Heart right ventricle (tissue), 16 donors: ENCODE measurements at places on chromosomes 2 and 18. TPM values are rescaled to one million over a fixed set of nuclear protein-coding genes. Genes with fewer than 3 reads are reported as not detected.
A peak's percentile ranks its signal among the peaks of the same experiment; 100 is the strongest.

DNA sequence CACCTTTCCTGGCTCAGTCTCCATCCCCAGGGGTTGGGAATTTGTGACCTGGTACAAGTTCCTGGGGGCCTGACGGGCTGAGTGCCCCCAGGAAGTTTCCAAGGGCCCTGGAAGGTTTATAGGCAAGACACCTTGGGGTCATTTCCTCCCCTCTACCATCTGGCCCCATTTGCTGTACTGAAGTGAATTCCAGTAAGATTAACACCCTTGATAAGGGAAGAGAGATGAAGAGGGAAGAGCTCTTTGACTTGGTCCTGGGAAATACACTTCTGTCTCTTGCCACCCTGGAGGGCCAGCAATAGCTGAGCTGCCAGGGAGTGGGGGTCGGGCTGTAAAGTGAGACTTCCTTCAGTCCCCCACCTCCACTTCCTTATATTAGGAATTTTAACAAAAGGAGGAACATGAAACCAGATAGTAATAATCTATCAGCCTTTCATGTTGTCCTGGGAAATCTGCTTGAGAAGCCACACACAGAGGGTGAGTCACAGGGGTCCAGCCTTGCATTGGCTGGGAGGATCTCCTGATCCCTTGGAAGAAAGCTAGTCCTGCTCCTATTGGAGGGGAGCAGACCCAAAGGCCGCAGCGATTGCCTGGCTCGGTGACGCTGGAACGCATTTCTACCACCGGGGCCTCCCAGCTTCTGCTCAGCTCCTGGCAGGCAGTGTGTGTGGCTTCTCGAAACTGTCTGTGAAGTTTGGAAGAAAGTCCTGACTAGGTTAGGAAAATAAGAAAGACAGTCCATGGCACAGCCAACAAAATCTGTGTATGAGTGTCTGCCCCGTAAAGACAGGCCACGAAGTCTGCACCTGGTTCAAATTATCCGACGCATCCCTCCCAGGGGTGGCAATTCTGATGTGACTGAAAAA, 87.3 kb downstream of the ACAA2 start:
- H3K4me1 ChIP-seq = peaks cover 29% of the 10 kb centered on the region
- H3K27ac ChIP-seq = peak overlapping the region; percentile 65
- no peak overlapping the region for H3K4me3 ChIP-seq
- H3K36me3 ChIP-seq = no peaks in the 10 kb centered on the region
- peak; percentile 49 for DNase-seq

- H3K4me1 ChIP-seq = peaks cover 11% of the 10 kb centered on the region
- H3K4me3 ChIP-seq = no peak overlapping the region
- no peaks in the 10 kb centered on the region for H3K27me3 ChIP-seq
- no peak for DNase-seq
- H3K27ac ChIP-seq = peak overlapping the region; percentile 74
Measured at GRCh38 chr2:188966079-188966571, 8.0 kb upstream of the COL3A1 start.

DNA sequence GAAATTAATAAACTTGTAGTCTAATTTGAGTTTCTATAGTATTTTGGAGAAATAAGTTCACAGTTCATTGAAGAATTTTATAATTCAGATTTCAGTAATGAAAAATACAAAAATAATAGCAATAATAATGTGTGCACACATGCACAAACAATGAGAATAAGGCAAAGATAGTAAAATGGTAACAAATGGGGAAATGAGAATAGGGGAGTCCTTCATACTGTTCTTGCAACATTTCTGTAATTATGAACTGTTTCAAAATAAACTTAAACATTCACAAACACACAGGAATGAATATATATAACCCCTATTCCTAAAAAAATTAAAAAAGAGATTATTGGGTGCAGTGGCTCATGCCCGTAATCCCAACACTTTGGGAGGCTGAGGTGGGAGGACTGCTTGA, 63.9 kb downstream of the SPRED2 start:
- no peak for DNase-seq
- no peak overlapping the region for H3K4me3 ChIP-seq

DNA sequence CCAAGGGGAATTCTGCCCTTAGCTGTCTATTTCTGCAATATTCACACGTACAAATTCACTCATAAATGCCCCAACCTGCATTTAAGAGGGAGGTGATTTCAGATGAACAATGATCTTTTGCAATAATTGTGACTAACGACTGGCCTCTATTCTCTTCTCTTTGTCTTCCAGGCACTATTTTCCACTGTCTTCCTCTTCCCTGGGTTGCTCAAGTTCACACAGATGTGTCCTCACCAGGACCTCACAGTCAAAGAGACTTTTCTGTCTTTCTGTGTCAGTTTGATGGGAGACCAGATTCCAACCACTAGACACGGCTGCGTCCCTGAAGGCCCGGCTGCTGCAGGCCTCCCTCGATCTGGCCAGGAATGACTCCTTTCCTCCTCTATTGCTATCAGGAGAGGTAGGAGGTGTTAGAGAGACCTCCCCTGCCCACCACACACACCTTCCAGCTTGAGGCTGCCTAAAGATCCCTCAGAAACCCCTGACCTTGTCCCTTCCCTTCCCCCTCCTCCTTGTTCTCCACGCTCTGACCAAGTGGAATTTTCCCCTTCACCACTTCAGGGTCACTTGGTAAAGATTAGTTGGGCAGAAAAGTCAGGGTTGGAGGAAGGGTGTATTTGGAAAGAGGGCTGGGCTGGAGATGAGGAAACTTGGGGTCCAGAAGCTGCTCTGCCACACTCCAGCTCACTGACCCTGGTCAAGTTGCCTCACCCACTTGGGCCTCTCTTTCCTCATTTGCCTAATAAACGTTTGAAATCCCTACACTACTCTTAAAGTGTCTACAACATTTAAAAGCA, 109.2 kb upstream of the COPS8 start:
- peaks cover 10% of the 10 kb centered on the region for H3K4me1 ChIP-seq
- no peak overlapping the region for H3K4me3 ChIP-seq
- DNase-seq = no peak
- H3K27ac ChIP-seq = peak overlapping the region; percentile 65
- H3K36me3 ChIP-seq = no peaks in the 10 kb centered on the region

DNA sequence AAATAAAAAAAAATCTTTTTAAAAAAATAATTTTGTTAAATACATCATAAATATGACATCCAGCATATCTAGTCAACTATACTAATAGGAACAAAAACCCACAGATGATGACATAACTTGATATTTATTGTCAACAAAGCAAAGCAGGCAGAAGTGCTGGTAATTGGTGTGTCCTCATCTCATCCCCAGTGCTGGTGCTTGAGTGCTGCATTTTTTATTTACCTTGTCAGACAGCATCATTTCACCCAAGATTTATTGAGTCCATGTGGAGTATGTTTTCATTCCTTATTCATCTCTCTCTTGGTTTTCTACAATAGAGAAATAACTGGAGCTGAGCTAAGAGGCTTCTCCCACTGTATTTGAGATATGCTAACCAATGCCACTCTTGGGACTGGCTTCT, 191.6 kb upstream of the SLC14A2 start:
- H3K36me3 ChIP-seq = no peaks in the 10 kb centered on the region
- no peak overlapping the region for H3K4me3 ChIP-seq
- no peaks in the 10 kb centered on the region for H3K4me1 ChIP-seq

DNA sequence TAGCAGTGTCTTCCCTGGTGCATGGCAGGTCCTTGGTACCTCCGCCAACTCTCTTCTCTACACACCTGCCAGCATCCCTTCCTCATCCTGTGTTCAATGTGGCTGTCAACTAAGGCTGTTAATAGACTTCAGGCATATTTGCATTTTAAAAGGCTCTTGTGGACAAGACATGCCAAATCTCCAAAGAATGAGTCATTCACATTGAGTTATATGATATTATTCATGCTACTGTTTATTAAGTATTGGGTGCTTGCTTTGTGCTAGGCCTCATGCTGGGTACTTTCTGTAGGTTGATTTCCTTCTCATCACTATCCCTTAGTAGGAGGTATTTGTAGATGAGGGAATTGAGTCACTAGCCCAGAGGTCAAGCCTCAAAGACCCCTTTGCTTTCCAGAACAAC, 5.2 kb downstream of the MYO1B start:
- no peaks in the 10 kb centered on the region for H3K27me3 ChIP-seq
- no peaks in the 10 kb centered on the region for H3K36me3 ChIP-seq
- no peak overlapping the region for H3K27ac ChIP-seq
- no peak for DNase-seq

GRCh38 chr18:12960395-12960794, 12.6 kb downstream of the SEH1L start:
- H3K36me3 ChIP-seq = peaks cover 18% of the 10 kb centered on the region
- no peaks in the 10 kb centered on the region for H3K27me3 ChIP-seq
- no peak overlapping the region for H3K27ac ChIP-seq
- no peak overlapping the region for H3K4me3 ChIP-seq
- DNase-seq = no peak

DNA sequence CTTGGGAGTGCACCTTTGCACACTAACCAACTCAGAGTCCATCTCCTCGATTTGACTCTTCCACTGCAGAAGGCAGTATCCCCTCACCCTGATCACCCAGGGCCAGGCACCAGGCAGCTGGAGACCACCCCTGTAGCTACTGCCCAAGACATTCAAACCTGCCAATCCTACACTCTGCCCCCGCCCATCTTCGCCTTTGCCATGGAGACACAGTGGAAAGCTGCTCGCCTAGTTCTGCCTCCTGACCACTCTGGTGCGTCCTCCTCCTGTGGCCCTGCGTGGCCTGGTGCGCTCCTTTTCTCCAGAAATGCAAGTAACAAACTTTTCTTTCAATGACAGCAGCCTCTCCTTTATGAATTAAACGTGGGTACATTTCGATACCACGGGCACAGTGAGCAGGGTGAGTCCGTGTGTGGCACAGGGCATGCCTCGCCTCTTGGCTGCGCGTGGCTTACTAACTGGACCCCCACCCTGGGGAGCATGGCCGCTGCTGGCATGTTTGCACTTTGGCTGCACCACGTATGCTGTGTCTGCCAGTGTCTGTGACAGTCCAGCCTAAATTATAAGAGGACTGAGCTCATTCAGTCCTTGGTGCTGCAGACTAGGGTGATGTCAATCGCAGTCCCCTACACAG, 47.6 kb downstream of the LONRF2 start:
- H3K27me3 ChIP-seq = no peaks in the 10 kb centered on the region
- DNase-seq = no peak
- no peak overlapping the region for H3K27ac ChIP-seq
- no peaks in the 10 kb centered on the region for H3K36me3 ChIP-seq
- H3K4me3 ChIP-seq = no peak overlapping the region

GRCh38 chr18:26057344-26057773, 33.1 kb downstream of the SS18 start:
- H3K36me3 ChIP-seq = no peaks in the 10 kb centered on the region
- no peak for DNase-seq
- H3K4me3 ChIP-seq = no peak overlapping the region
- no peak overlapping the region for H3K27ac ChIP-seq

DNA sequence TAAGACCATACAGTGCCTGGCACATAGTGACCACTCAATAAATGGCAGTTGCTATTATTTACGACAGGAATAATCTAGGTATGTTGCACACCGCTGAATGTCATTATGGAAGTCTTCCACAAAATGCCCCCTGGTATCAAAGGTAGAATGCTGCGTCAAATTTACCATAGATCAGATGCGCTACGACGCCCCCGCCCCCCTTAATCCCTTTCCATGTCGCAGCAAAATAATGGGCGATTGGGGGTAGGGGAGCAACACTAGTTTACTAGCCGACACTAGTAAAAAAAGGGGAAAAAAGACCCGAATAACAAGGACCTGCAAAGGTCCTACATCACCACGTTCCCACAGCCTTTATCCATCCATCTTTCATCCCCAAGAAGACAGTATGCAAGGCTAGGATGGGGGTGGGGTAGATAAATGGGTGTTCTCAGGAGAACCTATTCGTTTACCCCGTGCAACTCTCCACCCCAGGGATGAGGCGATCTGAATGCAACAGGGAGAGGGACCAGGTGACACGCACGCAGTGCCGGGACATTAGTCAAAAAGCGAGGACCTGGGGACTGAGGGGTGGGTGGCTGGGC, 455 bp downstream of the PREPL start:
- no peaks in the 10 kb centered on the region for H3K27me3 ChIP-seq
- peaks cover 41% of the 10 kb centered on the region for H3K4me1 ChIP-seq
- no peak for DNase-seq
- H3K27ac ChIP-seq = peak overlapping the region; percentile 97
- no peaks in the 10 kb centered on the region for H3K36me3 ChIP-seq

DNA sequence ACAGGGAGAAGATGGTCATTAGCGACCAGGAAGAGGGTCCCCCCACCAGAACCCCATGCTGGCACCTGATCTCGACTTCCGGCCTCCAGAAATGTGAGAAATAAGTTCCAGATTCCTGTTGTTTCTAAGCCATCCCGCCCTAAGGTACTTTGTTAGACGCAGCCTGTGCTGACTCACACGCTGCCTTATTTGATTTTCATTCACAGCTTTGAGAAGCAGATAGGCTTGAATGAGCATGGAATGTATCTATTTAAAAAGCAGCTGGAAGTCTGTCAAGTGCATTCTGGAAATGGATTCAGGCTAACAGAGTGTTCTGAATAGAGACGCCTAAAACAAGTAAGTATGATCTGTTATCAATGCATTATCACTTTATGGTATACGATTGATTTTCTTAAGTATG, 8.3 kb upstream of the IL1R2 start:
- no peak for DNase-seq
- no peaks in the 10 kb centered on the region for H3K27me3 ChIP-seq
- peaks cover 7% of the 10 kb centered on the region for H3K4me1 ChIP-seq
- no peak overlapping the region for H3K4me3 ChIP-seq
- no peaks in the 10 kb centered on the region for H3K36me3 ChIP-seq

DNA sequence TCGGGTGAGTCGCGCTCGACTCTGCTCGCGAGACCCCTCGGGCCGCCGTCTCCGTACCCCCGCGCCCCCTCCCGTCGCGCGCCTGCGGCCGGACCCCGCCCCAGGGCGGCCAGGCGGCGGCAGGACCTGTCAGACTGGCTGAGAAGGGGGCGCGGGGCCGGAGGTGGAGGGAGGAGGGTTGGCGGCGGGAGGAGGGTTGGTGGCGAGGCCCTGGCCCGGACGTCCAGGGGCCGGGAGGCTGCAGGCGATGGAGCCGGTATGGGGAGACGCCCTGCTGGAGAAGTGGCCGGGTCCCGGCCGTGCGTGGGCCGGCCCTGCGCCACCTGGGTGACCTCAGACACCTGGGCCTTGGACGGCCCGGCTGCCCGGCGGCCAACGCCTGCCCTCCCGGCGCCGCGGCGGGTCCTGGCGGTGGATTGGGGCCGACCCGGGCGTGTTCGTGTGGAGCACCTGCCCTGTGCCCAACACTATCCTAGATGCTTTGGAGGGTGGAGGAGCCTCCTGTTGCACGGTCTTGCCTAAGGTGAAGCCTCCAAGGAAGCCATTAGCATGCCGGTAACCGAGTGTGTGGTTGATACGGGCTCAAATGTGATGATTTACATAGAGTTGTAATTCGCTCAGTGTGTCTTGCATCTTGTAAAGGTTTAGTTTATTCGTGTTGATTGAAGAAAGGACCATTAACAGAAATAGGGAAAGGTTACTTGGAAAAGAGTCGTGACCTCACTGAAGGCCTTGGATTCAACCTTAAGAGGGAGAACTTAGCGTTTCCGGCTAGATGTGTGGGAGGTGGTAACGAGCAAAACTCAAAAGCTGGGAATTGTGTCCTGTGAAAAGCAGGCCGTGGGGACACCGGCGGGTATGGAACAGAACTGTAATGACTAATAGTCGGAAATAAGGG, 550 bp downstream of the MYL12B start:
- H3K27ac ChIP-seq = peak overlapping the region; percentile 99
- DNase-seq = no peak
- H3K4me3 ChIP-seq = peak overlapping the region; percentile 88
- peaks cover 12% of the 10 kb centered on the region for H3K36me3 ChIP-seq
- H3K27me3 ChIP-seq = no peaks in the 10 kb centered on the region

The NAB1 gene
- total RNA-seq = 28.5 TPM

The TANC1 gene
- 69.3 TPM for total RNA-seq

The CRYBA2 gene
- total RNA-seq = not detected

The NT5DC4 gene
- not detected for total RNA-seq

The PAX3 gene
- total RNA-seq = not detected

The SPP2 gene
- not detected for total RNA-seq

The NEUROD1 gene
- total RNA-seq = not detected
